ELF-1 (cell line): ENCODE measurements at places on chromosomes 13 and 19.

GRCh38 chr19:6543866-6544347 is 13.1 kb downstream of the TNFSF9 start:
- no peak for DNase-seq

DNA sequence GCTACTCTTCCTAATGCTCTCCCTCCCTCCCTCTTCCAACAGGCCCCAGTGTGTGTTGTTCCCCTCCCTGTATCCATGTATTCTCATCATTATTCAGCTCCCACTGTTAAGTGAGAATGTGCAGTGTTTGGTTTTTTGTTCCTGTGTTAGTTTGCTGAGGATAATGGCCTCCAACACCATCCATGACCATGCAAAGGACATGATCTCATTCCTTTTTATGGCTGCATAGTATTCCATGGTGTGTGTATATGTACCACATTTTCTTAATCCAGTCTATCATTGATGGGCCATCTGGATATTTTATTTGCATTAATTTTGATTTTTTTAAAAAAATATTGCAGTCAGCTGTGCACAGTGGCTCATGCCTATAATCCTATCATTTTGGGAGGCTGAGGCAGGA is 15.8 kb upstream of the ZNRF4 start:
- DNase-seq, result no peak

GRCh38 chr13:46761174-46761573 is 35.8 kb downstream of the ESD start:
- DNase-seq, result no peak

DNA sequence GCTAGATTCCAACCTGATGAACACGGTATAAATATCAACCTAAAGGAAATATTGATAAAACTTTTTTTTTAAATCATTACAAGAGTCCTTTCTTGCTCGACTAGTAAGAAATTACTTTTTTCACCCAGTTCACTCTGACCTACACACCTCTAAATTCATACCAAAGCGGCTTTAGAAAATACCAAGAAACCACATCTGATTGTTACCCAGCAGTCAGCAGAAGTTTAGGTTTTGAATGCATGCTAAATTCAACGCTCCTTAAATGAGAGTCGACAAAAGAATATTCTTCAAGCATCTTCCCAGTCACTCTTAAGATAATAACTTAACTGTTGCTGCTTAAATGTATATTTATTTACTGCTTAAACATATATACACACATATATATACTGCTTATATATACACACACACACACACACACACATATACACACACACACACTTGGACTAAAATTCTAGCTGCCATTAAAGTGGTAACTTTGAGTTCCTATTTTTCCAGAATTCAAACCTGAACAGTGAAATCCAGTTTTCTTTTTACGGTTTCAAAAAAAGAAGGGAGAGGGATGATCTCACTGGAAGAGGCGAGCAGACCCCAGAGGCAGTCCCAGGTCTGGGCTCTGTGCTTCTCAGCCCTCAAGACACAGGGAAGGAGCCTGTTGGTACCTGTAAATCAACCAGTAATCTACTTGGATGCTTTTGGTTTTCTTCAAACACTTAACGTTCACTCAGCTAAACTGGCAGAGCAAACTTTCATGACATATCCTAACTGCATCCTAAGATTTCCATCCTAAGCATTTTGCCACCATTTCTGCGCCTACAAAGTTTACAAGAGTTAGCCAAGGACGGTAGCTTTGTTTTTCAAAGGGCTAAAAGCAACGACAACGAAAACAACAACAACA is 1.7 kb downstream of the STK24 start:
- DNase-seq, result peak; percentile 48

- no peak for DNase-seq
Measured at GRCh38 chr19:44762038-44762437, 13.5 kb downstream of the BCL3 start.

DNA sequence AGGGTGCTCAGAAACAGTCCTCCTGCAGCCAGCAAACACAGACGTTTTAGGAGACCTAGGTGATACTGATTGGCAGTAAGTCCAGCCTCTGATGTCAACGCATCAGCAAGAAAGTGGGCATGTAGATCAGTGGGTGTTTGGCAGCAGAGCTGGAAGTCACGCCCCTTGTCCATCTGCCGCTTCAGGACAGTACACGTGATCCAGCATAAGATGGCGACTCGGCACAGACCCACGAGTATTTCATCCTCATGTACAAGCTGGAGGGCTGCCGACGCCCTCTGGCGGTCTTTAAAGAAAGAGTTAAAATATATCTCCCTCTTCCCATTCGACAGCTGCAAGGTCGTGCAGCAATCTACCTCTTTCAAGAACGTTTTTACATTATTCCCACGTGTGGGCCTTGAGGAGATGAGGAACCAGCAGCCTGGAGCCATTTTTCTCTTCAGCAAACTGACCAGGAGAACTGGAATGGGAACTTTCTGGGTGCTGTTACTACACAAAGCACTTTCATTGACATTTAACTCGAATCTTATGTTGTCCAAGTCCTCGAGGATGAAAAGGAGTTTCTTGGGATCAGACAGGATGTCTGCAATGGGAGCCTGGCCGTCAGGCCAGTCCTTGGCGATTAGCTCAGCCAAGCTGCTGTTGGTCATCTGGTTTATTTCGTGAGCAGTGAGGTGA is 22.3 kb downstream of the NLRP11 start:
- peak; percentile 79 for DNase-seq

GRCh38 chr13:69199664-69200063 is 908.0 kb upstream of the ATXN8OS start:
- DNase-seq, result peak; percentile 23

- DNase-seq, result no peak
Measured at GRCh38 chr19:38816131-38816750, 3.5 kb upstream of the LGALS4 start.

DNA sequence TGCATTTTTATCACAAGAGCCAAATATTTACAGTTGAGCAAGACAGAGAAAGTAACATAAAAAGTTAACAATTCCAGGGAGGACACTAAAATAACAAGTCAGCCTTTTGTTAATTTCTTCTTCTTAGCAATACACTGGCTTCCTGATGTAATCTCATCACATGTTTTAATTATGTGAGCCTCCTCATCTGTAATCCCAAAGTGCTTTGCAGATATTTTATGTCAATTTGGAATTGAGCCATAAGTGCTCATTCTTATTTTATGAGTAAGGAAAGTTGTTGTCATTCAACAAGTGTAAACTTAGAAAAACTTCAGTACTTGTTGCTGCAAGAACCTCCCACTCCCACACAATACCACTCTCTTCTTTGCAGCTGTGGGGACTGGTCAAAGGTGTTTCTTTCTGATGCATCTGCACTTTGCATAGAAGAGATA is 223.6 kb downstream of the GPC6 start:
- no peak for DNase-seq

- no peak for DNase-seq
Measured at GRCh38 chr19:48856921-48857320, 11.5 kb downstream of the PLEKHA4 start.

DNA sequence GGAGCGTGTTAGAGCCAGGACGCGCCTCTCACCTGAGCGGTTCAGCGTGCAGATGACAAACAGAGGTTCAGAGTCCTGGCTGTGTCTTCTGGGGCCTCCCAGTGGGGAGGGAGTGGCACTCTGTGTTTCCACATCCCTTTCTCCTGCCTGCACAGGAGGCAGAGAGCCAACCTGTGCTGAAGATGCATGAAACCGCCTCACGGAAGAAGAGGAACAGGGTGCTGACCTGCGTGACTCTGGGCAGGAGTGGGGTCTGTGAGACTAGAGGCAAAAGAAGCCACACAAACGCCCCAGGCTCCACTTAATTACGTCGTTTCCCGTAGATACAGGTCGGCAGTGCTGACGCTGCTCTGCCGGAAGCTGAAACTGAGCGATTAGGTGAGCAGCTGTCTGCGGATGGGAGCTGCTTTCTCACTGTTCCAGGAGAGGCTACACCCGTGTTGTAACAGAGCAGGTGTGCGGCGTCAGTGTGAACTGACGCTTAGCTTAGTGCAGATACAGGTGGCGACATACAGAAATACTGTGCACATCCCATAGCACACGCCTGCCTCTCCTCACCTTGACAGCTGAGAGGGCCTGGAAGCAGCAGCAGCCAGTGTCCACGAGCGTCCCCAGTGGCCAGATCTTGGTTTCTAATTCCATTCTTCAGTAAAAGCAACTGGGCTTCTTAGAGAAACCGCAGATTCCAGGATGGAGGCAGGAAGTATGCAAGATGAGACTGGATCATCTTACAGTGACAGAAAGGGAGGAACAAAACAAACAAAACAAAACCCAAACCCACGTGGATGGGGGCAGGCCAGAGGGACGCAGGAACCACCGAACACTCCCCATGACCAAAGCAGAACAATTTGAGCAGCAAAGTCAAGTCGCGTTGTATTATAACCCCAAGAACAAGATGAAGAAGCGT is 37.7 kb upstream of the MCF2L start:
- DNase-seq, result peak; percentile 87

DNA sequence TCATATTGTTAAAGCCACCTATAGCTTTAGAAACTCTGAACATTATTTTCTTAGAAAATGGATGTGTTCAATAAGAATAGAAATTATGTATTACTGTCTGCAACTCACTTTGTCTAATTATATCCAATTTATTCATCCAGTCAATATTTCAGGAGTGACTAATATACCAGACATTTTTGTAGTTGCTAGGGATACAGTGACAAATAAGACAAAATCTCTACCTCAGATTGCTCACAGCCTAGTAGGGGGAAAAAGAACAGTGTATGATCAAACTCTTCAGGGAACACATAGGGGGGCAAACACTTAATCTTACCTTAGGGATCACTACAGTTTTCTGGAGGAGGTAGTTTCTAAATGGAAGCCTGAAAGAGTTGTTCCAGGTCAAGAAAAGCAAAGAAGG is 8.6 kb downstream of the BRCA2 start:
- no peak for DNase-seq

DNA sequence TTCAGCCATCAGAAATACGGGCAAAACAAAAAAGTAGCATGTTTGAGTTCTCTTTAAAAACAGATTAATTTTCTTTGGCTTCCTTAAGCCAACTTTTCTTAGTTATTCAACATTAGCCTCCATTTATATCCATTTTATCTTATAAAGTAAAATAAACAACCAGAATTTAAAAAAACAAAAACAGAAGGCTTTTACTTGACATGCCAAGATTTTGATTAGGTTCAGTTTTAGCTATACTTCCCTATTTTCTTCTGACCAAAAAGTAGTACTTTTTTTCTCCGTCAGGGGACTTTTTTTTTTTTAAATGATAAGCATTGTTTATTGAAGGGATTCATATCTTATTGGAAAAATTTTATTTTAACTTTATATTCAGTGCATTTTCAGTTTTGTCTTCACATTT is 18.1 kb downstream of the RNASEH2B start:
- no peak for DNase-seq

GRCh38 chr13:111359237-111359915 is 38.9 kb downstream of the TEX29 start:
- peak; percentile 49 for DNase-seq

DNA sequence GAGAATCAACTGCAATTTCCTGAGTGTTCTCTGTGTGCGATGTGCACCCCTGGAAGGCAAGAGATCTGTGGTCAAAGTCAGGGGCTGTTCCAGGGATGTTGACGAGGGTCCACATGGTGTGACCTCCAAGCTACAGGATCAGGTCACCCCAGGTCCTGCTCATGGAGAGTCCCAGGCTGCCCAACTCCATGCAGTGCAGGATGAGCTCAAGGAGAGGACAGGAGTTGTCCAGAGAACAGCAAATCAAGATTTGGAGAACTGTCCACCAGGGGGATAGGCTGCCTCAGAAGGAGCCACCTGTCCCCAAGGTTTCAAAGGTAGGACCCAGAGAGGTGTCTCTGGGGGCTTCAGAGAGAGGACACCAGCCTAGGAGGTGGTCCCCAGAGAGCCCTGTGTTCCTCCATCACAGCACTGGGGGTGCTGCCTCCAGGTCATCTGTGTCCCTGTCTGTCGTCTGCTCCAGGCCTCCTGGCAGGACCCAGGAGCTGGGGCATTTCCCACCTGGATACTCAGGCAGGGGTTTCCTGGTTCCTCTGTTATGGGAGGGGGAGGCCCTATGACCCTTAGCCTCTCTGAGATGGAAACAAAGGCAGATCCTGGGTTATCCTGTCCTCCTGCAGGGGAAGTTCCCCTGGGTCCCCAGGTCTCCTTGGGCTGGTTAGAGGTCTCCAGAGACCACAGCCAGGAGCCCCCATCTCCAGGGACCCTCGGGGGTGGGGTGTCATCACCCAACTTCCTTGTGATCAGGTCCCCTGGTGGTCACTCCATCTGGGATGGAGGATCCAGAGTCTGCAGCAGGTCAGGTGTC is 2.1 kb upstream of the CEACAM7 start:
- no peak for DNase-seq

- DNase-seq, result peak; percentile 85
Measured at GRCh38 chr19:40424637-40425449, 949 bp downstream of the SERTAD1 start.

DNA sequence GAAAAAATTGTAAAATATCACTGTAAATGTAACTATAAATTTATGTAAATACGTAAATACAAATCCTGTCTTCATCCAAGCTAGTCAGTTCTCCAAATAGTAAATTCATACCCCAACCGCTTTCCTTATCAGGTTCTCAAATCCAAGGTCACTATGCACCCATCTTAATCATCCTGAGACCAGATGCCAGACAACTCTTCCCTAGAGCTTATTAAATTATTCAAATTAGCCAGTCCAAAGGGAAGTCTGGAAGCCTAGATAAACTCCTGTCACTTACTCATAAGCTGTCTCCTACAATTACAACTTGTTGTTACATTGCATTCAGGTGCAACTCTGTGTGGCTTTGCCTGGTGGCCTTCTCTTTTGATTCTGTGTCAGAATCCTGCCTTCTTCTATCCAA is 836.1 kb upstream of the PCDH20 start:
- DNase-seq, result no peak

DNA sequence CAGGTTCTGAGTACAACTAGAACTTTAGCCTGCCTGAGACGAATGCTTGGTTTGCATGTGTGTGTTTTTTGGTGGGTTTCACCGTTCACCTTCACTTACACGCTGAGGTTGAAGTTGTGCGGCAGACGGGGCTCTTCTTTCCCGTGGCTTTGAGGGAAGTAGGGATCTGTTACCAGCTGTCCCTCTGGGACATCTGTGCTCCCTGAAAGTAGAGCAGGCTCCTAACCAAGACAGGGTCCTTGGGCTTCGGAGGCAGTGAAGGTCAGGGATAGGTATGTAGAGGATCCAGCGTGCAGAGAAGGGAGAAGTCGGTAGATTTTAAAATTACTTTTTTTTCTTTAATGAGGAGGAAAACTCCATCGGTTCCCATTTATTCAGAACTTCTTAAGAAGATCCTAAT is 48.7 kb downstream of the ZNF536 start:
- no peak for DNase-seq
